ENCODE measurements at places on chromosomes 5 and 9.

DNA sequence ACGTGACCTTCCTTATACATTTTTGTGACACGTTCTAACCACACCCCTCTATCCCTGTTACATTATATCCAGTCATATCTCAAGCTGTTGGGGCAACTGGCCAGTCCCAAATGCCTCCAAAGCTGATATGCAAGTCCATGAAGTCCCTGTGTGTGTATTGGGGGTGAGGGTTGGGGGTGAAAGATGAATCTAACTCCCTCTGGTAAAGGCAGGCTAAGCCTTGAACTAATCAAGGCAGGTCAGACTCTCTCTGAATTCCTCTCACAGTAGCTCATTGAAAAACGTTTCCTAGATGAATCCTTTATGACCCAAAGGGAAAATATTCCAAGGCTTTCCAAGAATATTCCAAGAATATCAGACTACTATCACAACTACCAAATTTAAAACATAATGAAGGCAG is 174.4 kb downstream of the MUSK start:
- no peak for DNase-seq

- DNase-seq: no peak
Measured at GRCh38 chr9:96136992-96137670, 164.8 kb downstream of the HSD17B3 start.

- DNase-seq: no peak
Measured at GRCh38 chr9:21754741-21755140, 47.7 kb upstream of the MTAP start.

DNA sequence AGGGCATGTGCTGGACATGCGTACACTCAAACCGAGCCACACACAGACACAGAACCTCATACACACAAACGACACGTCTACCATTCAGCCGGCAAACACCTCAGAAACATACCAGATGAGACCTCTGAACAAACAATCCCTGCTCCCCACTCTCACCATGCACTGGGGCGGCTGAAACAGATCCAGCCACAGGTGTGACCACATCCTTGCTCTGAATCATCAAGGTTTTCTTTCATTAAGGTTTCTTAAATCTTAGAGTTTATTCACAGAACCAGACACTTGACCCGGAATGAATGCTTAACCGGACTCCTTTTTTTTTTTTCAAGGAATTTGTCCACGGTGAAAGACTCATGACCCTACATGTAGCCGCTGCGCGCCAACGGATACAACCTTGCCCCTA is 26.2 kb downstream of the TERT start:
- no peak for DNase-seq

DNA sequence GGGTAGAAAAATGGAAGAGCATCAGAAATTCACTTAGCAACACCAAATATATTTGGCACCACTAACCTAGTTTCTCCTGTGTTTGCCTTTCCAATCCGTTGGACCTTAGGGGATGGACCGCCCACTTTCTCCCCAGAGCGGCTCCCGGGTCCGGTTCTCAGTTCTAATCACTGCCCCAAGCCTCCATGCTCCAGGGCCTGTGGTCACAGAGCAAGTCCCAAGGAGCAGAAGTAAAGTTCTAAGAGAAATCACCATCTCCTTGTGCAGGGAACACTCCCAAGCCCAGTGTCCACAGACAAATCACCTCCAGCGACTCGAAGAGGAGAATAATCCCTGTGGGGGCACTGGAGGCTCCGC is 728 bp upstream of the SLC1A1 start:
- DNase-seq: no peak

DNA sequence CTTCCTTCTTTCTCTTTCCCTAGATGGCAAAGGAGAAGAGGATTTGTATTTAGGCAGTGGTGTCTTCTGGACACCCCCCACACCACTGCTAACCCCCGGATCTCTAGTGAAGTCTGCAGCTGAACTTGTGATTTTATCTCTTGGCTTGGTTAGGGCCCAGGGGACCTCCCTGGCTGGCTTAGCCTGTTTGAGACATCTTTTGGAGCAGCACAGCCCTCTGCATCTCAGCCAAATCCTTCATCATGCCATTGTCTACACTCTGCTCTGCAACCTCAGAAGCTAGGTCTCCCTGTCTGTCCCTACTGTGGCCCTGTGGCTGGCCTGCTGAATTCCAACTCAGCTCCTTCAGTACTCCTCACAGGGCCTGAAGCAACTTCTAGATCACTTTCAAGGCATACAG is 81.7 kb downstream of the MUSK start:
- DNase-seq: no peak

DNA sequence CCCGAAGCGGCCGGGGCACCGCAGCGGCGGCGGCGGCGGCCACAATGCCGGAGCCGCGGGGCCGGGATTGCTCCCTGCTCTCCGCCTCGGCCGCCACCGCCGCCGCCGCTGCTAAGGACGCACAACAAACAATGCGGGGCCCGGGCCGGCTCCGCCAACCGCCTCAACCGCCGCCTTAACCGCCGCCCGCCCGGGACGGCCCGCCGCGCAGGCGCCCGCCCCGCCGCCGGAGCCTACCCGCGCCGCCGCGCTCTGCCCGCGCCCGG is 254 bp downstream of the STRBP start:
- DNase-seq: no peak

DNA sequence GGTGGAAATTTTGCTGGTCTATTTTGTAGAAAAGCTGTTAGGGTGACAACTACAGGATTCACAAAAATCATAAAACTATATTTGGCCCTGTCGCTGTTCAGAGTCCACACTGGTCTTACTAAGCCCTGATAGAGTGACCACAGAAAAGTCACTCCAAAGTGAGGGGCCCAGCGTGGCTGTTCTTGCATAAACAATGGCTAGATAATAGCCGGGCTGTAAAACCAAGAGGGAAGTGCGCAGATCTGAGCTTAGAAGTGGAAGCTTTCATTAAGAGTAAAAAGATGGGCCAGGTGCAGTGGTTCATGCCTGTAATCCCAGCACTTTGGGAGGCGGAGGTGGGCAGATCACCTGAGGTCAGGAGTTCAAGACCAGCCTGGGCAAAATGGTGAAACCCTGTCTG is 15.5 kb upstream of the CTSL start:
- DNase-seq: no peak

- DNase-seq: no peak
Measured at GRCh38 chr5:131716650-131717049, 80.2 kb downstream of the FNIP1 start.

DNA sequence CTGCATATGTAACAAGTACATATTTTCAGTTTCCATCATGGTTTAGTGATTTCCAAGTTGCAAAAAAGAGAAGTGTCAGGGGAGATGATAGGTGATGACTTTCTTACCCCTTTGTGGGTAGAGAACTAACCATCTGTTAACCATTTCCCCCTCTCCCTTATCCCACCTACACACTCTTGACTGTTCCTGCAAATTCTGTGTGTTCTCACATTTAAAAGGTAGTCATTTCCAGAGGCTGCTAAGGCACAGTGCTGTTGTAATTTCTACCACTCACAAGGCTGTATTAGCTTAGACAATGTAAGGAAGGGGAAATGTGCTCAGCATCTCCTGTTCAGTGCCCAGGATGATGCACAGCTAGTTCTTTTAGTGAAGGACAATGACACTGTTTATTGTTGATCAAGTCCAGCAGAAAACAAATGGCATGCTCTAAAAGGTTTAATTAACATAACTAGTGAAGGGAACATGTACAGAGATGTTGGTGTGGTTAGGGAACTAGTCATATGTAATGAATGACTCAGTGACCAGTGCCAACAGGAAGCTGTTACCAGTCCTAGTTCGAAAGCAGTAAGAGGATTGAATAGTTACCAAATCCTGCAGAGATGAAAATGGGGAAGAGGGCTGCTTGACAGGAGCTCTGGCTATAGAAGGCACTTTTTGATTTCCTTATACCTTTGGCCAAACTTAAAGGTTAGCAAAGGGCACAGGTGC is 165.1 kb downstream of the PLK2 start:
- DNase-seq: no peak

GRCh38 chr9:36800455-36800854 is 227.8 kb downstream of the MELK start:
- DNase-seq: no peak

DNA sequence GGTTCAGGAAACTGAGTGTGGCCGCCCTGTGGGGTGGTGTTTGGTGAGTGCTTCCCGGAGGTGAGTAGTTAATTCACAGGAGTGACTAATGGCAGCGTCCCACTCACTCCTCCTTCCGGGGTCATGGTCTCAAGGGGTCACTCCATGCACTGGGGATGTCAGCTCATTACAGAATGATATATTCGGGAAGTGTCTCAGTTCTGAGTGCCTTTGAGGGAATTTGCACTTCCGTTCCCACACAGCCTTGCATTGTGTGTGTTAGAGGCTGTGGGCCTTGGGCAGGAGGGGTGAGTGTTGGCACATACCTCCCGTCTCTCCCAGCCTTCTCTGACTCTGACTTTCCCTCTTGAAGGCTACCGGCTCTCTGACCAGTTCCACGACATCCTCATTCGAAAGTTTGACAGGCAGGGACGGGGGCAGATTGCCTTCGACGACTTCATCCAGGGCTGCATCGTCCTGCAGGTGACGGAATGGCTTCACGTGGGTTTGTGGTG is 10.5 kb upstream of the AHRR start:
- DNase-seq: no peak

DNA sequence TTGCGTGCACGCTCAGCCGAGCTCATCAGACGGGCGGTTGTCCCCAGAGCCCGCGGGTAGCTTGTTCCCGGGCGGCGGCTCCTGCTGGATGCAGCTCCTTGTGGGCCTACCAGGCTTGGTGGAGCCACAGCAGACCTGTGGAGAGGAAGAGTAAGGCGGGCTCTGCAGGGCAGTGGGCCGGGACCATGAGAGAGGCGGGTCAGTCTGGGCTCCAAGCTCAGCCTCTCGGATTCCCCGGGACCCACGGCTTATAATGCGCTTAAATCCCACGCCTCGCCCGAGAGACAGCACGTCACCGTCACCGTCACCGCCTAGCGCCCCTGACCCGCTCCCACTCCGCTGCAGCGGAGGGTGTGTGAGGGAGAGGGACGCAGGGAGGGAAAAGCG is 1.9 kb upstream of the ANKRD18A start:
- no peak for DNase-seq

GRCh38 chr5:24765219-24765618 is 120.4 kb upstream of the CDH10 start:
- no peak for DNase-seq

DNA sequence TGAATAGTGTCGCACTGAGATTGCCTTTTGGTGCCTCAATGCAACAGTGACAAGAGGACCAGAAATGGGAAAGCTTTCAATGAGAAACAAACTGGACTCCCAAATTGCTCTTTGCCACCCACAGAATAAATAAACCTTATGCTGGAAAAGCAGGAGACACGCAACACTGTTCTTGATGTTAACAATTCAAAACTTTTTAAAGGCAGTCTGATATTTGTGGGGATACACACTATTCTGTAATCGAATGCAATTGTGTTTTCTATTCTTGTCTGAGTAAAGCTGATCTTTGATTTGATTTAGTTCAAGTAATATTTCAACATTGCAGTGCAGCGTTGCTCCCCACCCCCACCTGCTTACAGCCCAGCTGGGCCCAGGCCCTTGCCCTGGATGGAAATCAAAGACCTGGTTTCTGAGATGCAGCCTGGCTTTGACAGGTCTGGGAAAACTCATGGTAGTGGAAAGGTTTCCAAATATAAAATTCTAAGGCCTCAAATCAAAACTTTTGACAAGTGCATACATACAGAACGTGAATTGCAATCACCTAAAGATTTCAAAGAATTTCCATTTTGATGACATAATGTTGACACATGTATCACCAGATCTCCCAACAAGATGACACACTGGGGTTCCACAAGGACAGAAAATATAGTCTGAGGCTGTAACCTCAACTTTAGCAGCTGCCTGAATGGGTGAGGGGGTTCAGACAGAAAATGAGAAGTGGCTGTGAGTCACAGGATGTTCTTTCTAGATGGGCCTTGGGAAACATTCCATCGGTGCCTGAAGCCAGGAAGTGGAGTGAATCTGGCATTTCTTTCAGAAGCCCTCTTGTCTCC is 55.1 kb downstream of the ABCA1 start:
- no peak for DNase-seq

GRCh38 chr5:163633926-163634460 is 128.6 kb downstream of the MAT2B start:
- DNase-seq: no peak
